ENCODE measurements at places on chromosomes 3 and 15.
A peak's percentile ranks its signal among the peaks of the same experiment; 100 is the strongest.

DNA sequence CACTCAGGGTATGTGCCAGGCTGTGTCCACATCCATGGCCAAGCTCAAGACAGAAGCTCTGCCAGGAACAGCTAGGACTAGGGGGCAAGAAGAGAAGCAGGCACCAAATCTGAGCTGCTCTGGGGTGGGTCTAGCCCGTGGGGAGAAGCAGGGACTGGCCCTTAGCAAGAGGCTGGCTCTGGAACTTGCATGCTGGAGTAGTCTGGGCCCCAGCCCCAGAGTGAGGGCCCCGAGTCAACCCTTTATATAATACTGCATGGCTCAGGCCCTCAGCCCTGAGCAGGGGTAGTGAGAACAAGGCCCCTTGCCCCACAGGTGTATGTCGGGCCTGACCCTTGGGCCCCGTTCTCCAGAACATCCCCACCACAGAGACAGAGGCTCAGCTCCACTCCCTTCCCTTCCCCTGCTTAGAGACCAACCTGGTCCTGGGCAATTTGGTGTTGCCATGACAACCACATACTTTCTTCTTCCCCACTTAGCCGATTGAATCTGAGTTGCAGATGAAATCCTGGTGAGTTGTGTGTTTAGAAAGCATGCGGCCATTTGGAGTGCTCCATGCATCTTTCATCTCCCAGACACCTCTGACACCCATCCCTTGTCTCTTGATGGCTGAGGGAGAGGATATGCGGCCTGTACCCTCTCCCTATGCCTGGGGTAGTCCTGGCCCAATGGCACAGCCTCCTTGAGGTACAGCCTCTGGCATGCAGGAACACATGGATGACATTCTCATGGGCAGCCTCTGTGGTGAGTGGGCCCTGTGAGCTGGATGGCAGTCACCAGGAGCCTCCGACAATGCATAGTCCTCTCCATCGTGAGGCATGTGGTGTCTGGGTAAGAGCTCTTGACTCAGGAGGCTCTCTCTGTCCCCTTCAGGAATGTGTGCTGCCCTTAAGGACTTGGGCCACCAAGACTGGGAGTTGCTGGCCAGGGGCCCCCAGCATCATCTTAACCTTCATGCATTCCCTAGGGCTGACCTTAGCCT is 29.2 kb upstream of the SFMBT1 start:
- DNase-seq, result no peak

DNA sequence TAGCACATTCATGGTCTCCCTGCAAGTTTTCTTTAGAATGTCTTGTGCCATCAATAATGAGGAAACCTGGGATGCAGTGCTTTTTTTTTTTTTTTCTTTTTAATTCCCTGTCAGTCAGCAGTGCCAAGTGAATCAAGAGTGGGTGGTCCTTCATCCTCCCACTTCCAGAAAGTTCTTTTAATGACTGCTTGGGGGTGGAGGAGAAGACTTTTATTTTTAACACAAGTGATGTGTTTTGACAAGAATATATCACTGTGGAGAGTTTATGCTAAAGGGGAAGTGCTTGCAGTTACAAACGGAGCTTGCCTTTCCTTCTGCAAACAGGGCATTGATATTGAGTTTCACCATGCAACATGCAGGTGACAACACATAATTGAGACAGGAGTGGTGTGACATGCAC is 69.7 kb downstream of the CACNA2D3 start:
- DNase-seq, result no peak

GRCh38 chr3:184005941-184006507 is 11.7 kb downstream of the ABCC5 start:
- DNase-seq, result no peak

DNA sequence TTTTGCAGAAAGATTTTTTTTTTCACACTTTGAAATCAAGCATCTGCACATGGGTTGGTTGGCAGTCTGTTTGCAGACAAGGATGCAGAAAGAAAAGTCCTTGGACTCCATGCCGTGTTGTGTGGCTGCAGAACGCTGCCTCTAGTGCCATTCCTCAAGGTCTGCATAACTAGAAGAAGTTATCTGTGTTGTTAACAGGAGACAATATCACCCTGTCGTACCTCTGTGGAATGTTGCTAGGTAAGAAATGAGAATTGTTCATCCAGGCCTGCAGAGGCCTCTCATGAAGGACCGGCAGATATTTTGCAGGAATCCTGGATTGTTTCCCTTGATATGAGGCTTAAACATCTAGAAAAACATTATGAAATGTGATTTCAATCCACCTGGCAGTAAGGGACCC is 58.5 kb upstream of the PPARG start:
- DNase-seq, result no peak

GRCh38 chr3:10771486-10772270 is 44.4 kb upstream of the SLC6A11 start:
- no peak for DNase-seq

DNA sequence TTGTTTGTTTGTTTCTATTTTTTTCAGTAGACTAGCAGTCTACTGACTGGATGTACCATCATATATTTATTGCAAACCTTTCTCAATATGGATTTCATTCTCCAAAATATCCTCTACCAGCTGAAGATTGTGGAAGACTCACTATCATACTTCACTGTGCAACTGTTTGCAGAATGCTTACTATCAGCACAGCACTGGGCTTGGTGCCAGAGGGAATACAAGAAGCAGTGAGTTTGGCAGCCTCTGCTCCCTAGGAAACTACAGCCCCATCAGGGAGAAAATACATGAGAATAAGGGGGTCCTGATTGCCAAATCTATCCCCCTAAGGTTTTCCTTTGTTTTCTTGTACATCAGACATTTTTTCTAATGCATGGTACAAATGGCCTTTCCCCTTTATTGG is 27.5 kb downstream of the AQP9 start:
- no peak for DNase-seq

DNA sequence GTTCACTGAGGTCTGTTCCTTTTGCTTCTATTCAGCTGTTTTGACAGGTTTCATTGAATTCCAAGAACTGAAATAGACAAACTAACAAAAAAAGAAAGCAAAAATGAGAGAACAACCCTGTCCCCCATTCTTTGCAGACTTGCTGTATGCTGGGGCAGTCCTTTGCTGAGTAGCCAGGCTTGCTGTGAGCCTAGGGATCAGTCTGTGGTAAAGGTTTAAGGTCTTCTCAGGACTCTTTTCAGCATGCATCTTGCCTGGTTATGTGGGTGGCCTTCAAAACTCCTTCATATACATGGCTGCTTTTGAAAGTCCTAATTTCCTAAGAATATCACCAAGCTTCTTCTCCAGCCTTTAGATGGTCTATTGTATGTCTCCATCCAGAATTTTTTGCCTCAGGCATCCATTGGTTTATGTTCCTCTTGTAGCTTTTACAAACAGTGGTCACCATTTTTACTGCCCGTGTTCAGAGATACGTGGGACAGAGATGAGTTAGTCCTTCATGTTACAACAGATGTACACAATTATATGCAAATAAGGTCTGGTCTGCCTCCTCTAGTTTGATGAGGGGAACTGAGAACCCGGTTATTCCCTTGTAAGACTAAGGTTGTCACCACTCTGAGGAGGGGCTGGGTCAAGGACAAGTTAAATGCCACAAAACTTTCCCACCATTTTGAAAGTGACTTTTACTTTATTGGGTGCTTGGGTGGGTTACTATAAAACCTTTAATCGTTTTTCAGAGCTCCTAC is 41.4 kb downstream of the SACM1L start:
- no peak for DNase-seq

DNA sequence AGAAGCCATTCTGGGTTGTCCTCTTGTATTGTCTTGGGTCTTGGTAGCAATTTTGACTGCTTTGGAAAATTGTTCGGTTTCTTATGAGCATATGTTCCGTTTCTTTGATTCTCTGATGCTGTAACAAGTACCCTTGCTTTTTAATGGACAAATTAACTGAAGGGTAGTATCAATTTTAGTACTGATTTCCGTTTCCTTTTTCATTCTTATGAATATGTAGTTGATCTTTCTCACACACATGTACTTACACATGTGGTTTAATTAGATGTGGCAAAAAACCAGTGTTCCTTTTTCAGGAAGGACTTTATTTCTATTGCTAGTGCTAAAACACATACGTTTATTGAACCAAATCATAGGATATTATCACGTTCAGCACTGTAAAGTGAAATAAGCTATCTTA is 119.1 kb downstream of the TCF12 start:
- DNase-seq, result no peak

DNA sequence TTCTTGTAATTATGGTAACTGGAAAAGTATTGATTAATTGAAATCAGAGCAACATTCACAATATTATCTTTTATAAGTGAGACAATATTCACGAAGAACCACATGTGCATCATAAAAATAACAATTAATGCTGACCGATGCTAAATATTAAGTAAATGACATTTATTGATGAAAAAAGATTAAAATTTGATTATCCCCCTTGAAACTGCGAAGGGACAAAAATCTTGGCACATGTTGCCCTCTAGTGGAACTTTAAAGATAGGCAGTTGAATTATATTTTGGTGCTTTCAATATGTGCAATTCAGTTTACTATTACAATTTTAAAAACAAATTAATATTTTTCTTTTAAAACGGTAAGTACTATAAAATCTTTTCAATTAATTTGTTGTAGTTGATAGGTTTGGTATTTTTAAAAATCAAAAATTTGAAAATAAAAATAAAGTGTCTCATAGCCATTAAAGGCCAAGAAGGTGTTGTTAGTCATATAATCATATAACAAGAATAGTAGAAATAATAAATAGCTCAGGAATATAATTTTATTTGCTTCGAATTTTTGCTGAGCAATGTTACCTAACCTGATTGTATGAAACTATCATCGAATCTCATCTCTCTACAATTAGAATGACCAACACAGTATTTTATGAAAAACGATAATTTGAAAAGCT is 270.2 kb downstream of the ROBO1 start:
- DNase-seq, result no peak

- no peak for DNase-seq
Observed at GRCh38 chr3:37492977-37493471, 318.6 kb upstream of the LRRFIP2 start.

DNA sequence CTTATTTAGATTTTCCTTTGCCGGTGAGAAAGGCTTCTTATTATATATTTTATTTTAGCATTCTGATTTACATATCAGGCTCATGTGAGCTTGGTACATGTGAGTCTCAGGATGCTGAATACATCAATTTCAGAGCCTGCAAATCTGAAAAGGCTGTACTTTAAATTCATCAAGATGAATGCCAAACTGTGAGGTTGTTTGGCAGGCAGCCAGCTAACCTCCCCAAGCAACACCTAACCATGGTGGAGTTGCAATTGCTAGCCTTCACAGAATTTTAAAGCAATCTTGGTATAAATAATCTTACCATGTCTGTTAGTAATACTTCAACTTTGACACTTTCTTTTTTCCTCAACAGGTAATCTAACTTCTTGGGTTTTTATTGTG is 252.5 kb downstream of the CDIN1 start:
- no peak for DNase-seq

GRCh38 chr15:37133602-37134001 is 33.3 kb upstream of the MEIS2 start:
- DNase-seq, result no peak

DNA sequence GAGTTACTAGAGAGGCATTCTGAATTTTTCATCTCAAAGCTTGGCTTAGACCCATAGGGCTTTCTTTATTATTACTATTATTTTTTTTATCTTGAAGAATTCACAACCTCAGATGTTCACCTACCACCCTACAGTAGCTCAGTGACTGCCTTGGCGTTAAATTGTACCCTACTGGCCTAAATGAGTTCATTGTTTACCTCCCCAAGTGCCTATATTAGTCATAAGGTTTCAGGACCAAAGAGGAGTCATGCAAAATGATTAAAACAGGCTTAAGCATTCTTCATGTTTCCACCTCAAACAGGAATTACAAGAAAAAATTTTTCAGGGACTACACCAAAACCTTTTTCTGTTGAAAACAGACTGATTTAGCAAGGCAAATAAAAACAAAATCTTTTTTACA is 751.5 kb downstream of the SQOR start:
- no peak for DNase-seq

DNA sequence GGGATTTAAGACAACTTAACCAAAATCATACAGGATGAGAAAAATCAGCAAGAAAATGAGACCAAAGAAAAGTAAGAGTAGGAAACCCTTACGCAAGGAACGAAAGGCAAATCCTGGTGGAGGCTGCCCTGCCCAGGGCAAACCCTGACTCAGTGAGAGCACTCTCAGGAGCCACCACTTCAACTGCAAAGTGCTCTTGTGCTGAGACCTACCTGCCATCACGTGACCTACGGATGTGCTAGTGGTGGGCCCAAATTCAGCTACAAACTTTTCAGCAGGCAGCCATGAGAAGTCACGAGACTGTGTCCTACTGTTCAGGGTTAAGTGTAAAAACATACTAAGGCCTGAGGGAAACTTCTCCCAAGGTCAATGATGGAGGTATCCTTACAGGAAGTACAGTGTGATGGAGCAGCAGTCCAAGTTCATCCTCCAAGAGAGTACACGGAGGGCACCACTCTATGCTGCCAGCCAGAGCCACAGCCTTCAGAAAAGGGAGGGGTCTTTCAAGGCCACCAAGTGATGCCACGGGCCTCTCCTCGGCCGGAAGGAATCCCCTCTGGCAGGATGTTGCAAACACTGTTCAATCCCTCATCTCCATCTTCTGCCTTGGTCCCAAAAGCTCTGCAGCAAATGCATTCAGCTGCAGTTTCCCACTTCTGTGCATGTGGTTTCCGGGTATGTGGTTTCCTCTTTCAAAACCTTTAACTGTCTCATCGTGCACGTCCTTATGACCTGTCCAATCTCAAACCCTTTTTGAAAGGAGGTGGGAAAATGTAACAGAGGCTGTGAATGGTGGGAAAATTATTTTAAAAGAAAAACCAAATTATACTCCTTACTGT is 9.5 kb downstream of the CHSY1 start:
- peak; percentile 58 for DNase-seq

DNA sequence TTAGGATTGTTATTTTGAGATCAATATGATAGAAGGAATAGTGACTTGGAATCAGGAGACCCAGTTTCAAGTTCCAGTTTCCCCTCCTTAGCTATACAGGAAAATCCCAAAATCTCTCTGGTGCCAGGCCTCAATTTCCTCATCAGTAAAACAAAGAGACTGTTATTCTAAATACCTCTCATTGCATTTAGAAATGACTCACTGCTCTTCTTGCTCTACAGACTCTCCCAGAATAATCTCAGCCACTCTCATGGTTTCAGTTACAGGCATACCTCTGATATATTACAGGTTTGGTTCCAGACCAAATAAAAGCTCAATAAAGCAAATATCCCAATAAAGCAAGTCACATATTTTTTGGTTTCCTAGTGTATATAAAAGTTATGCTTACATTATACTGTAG is 28.3 kb downstream of the IMPG2 start:
- DNase-seq, result no peak

DNA sequence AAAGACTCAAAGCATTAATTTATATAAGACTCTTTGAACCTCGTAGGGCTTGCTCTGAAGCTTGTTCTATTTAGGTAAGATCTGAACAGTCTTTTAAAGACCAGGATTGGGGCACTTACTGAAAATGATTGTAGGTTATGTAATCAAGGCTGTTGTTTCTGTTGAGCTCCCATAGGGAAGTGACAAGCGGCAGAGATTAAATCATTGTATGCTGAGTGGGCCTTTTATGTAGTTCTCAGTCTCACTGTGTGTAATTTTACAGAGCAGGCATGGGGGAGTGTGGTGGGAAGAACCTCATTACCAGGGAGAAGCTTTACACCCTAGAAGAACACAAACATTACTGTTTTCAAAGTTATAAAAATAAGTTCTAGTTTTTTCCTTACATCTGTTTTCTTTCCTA is 160.0 kb upstream of the SNTN start:
- no peak for DNase-seq

- no peak for DNase-seq
Observed at GRCh38 chr15:31102039-31102321, 455 bp upstream of the TRPM1 start.

Measured in effector CD4-positive, alpha-beta T cell (primary cell).